Activated CD4-positive, alpha-beta T cell treated with anti-CD3 and anti-CD28 coated beads, Interleukin-2, amount 50 U/mL, for 1 hour (primary cell): ENCODE measurements at places on chromosomes 11 and 22.

DNA sequence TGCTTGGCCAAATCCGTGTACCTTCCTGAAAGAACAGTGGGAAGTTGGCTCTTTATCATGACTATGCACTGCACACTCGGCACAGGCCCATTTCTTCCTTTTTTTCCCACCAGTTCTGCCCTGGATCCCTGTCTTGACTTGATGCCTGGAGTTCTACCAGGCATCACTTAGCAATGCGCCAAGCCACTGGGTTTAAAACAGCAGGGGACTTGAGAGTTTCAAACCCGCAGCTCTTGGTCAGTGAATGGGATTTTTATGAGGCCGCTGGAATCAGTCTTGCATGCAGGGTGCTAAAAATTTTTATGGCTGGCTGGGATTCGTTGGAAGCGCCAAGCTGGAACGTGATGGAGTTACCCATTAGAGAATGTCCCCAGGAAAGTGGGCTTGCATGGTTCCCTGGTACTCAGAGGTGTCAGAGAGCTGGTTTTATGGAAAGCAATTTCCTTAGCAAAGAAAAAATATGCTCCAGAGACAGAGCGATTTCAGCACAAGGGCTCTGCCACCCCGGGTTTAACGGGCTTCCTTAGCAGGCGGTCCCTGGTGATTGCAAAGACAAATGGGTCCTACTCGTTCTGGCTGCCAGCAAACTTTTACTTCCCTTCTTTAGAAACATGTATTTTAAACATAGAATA lies 432.9 kb downstream of the TENM4 start:
- no peak for DNase-seq

- no peak for DNase-seq
Observed at GRCh38 chr11:78100676-78101472, 21.2 kb upstream of the NDUFC2 start.

DNA sequence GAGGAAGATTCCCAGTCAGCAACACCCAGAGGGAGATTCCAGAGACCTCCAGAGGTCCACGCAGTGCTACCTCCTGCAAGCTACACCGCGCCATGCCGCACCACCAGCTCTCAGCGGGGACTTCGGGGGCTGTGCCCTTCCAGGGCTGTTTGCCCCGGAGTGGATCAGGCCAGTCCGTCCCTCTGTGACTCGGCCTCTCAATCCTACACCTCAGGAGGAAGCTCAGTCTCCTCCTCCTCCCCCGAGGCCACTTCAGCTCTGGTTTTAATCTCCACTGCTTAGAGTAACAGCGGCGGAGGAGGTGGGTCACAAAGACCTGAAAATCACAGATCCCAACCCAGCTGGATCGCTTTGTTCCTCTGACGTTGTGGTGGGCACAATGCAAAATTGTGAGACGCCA lies 68.6 kb downstream of the PHF21B start:
- no peak for DNase-seq

GRCh38 chr11:130483124-130483523 lies 34.7 kb downstream of the ADAMTS15 start:
- no peak for DNase-seq

- no peak for DNase-seq
Observed at GRCh38 chr11:6546735-6547134, 49.7 kb downstream of the DNHD1 start.

DNA sequence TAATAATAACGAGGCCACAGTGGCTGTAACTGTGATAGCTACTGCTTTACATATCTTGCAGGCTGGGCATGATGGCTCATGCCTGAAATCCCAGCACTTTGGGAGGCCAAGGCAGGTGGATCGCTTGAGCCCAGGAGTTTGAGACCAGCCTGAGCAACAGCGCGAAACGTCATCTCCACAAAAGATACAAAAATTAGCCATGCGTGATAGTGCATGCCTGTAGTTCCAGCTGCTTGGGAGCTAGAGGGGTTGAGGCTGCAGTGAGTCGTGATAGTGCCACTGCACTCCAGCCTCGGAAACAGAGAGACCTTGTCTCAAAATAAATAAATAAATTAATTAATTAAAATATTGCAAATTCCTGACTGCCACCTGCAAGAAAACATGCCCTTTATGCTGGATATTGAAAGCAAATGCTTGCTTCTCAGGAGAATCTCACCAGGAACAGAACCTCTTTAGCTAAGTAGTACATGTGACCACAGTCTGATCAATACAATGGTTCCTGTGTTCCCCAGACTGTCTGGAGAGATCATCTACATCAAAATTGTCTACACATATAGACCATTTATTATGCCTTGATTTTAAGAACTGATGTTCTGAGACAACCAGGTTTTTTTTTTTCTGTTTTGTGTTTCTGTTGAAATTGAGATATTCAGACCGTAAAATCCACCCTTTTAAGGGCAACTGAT lies 6.3 kb downstream of the ZBTB3 start:
- DNase-seq: no peak

GRCh38 chr22:19598054-19598855 lies 74.0 kb upstream of the CLDN5 start:
- no peak for DNase-seq

- DNase-seq: no peak
Observed at GRCh38 chr11:24760681-24761080, 263.8 kb downstream of the LUZP2 start.

DNA sequence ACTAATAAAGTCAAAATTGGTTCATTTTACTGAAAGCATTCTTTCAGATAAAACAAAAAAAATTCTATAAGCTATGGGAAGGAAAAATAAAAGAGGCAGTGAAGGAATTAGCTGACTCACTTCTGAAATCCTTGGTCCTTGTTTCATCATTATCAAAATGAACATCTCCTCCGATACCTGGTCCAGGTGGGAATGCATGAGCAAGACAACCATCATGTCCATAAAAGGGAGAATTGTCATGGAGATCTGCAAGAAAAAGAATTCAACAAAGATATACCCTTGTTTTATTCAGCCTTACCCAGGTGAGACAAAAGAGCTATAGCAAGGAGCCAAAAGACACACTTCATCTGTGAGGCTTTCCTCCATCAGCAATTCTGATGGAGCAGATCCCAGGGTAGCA lies 27.2 kb downstream of the MMP10 start:
- no peak for DNase-seq

DNA sequence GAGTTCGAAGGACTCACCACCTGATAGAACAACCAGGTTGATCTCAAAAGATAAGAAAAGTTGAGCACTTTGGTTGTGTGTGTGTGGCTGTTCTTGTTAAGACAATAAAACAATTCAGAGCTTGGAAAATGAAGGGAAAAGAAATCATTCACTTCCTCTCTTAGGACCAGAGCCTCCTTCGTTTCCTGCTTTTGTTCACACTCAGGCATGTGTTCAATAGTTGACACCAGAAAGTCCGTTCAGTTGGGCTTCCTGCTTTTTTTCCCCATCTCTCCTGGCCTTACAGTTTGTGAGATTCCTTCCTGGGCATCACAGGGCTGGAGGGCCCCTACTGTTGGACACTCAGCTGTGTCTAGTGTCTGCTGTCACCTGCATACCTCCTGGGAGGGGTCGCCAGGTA lies 48.0 kb downstream of the TSPAN18 start:
- no peak for DNase-seq
